ENCODE measurements at places on chromosomes 12 and 14.

DNA sequence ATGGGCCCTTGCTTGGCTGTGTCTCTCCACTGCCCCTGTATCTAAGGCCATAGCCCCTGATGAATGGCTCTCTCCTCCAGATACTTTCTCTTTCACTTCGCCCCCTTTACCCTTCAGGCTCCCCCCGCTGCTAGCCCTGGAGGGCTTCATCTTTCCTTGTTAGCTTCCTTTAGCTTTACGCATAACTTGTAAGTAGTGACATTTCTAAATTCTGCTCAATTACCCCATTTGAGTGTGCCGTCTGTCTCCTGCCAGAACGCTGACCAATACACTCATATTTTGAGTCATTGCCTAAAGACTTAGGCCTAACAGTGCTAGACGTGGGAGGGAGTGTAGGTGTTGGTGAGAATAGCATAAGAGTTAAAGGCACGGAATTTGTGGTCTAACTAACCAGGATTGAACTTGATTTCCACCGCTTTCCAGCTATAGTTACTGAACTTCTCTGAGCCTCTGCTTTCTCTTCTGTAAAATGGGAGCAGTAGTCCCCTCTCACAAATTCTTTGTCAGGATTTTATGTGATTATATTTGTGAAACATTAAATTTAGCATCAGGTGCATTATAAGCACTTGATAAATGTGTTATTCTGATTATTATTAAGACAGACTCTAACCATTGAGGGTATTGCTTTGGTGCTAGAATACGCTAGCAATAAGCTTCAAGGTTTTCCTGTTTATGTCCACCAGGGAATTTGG is 129.3 kb downstream of the ZFP36L1 start:
- peak; percentile 69 for DNase-seq

GRCh38 chr12:99224237-99224636 is 423.3 kb upstream of the GARIN6 start:
- DNase-seq, result no peak

DNA sequence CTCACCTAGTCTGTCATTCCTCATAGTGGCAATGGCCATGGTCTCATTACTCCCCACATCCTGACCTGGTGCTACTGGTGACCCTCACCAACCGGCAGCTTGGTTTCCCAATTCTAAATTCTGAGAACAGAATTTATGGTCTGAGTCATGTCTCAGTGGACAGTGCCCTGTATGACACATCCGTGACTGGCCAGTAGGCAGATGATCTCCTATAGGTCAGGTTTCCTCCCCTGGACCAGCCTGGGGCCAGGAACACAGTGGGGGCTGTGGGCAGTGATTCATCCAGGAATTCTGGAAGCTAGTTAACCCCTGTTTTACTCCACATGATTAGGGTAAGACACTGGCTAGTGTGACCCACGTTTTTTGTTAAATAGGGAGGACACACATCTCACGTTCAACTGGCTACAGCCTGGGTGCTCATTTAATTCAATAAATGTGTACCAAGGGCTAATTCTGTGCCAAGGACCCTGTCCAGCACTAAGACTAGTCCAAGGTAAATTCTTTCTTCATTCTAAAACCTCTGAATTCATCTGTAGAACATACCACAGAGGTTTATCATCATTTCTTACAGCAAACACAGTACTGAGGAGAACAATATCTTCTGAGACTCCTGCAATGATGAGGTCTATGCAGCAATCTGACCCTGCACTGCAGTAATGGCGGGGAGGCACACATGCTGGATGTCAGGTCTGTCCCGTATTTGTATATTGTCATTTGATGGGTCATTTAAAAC is 249.6 kb upstream of the TBX3 start:
- no peak for DNase-seq

GRCh38 chr12:21580748-21581516 is 23.7 kb downstream of the GYS2 start:
- no peak for DNase-seq

DNA sequence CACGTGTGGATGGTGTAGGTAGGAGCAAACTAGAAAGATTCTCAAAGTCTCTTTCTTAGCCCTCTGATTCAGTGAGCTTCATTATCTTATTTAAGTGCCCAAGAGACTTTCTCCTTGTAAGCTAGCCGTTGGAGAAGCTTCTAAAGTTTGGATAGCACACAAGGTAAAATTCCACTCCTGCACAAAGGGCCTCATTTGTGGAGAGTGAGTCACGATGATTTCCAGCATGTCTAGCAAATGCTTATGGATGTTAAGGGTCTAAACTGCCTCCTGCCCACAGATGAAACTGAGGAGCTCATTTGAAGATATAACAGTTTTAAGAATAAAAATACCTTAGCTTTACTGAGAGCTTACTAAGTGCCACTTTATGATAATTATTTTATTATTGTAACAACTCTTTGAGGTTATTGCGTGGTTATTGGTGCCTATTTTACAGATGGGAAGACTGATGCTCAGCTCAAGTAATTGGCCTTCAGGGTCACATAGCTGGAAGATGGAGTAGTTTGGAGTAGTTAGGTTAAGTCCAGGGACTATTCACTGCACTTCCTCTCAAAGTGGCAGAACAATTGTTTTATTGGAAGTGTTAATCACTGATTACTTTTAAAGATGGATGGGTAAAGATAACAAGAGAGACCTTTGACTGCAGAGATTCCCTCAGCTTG is 78.7 kb upstream of the HIF1A start:
- no peak for DNase-seq

DNA sequence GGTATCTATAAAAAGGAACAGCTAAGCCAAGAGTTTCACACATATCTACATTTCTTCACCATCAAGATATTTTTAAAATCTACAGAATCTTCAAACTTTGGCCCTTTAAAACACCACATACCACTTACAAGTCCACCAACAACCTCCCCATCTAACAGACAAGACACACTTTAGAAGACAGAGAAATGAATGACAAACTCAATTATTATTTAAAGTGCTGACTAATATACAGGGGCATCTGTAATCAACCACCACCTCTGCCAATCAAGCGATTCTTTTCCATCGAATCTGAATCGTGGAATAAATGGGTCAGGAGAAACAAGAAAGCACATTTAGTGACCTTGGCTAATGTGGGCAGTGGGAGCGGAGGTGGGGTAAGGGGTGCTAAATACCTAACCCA is 7.7 kb downstream of the SETD3 start:
- DNase-seq, result no peak

GRCh38 chr12:91896286-91897024 is 249.2 kb downstream of the BTG1 start:
- DNase-seq, result no peak

DNA sequence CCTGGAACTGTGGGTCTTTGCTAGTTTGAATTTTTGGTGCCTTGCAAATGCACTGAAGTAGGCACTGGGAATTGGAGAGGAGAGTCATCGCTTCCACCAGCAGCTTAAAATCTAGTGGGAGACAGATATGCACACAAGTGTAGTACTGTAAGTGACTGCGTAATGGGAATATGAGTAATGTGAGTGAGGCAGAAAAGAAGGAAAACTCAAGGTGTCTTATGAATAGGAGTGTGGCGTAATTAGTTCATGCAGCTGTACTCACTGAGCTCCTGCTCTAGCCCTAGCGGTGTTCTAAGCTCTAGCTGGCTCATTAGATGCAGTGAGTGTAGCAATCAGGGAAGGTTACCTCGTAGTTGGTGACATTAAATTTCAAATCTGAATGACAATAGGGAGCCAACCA is 2.8 kb downstream of the TCP11L2 start:
- no peak for DNase-seq

GRCh38 chr12:128783129-128783574 is 40.6 kb downstream of the SLC15A4 start:
- peak; percentile 54 for DNase-seq

GRCh38 chr14:31194095-31194494 is 13.5 kb downstream of the HECTD1 start:
- no peak for DNase-seq

DNA sequence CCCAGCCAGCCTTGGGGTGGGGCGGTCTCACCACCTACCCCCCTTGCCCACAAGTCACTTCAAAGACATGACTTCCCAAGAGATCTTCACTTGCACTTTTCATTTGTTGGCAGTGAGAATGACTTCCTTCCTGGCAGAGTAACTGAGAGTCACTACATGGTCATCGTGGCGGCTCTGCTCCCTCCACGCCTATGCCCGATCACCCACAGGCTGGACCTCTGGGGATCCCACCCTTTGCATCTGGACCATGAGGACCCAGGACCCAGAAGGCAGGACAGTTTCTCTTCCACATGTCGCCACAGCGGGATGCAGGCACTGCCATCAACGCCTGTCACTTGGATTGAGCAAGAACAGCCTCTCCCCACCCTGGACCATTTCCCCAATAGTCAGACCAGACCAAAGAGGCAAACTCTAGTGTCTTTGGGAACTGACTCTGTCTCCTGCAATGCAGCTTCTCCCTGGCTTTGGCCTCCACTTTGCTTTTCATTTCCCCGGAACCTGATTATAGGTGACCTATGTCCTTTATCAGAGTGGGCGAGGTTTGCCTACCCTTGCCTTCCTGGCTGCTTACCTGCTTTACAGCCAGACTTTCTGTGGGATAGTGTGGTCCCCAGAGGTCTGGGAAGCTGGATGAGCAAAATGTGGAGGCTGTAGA is 3.6 kb downstream of the VDR start:
- no peak for DNase-seq

- no peak for DNase-seq
Measured at GRCh38 chr12:11785712-11786111, 136.2 kb downstream of the ETV6 start.

- DNase-seq, result no peak
Measured at GRCh38 chr14:51852541-51852940, 7.9 kb upstream of the GNG2 start.

DNA sequence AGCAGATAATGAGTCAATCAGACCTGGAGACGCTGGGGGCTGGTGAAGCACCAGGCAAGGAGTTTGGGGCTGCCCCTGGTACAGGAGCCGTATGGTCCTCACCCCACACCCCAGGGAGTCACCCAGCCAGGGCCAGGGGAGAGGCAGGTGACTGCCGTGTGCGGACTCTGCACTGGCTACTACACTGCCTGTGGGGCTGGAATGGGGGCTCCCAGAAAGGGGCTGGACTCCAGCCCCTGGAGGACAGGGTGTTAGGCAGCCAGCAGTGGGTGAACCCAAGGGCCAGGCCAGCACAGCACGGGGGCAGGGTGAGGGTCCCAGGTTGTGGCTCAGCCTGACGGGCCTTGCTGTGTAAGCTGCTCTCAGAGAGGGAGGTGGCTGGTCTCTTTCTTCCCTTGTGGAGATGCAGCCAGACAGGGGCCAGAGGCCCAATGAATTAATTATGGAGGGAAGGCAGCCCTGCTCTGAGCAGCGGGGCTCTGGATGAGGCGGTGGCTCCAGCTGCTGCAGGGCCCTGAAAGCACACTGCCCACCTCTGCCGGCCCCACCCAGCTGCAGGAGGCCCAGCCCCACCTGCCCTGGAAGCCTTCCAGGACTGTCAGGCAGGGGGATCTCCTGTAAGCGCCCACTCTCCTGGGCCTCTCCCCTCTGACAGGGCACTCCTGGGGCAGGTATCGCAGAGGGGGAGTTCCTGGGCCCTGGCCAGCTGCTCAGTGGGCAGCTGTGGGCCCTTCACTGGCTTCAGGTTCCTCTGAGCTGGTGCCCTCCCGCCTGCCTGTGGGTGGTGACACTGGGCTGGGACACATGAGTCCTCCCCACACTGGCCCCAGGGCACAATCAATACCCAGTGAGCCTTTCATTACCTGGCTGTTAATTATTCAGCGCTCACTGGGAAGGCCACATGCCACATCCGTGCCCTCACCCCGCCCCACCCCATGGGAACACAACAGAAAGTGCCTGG is 142.5 kb upstream of the C14orf180 start:
- no peak for DNase-seq

Measured in stimulated activated CD8-positive, alpha-beta memory T cell treated with anti-CD3 and anti-CD28 coated beads, Interleukin-4, amount 100 ng/mL, for 48 hours (primary cell).